ENCODE measurements at places on chromosomes 7 and 10.

- DNase-seq: no peak
These were observed 229.1 kb upstream of the SHH start for GRCh38 chr7:156041398-156041797.

DNA sequence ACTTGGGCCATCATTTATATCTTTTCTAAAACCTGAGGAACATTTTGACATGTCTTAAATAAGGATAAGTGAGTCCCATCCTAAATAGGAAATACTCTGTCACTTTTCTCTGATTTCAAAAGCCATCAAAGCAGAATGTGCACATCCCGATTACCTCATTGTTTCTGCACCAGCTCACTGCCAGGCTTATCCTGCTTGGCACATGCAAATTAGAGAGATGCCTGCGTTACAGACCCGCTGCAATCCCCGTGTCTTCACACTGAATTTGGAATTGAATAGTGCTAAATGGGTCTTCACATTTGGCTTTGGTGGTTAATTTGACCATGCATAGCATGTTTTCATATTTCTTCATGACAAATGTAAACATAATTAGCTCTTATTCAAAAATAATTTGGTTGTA, 279.5 kb downstream of the WDR37 start:
- DNase-seq: no peak

DNA sequence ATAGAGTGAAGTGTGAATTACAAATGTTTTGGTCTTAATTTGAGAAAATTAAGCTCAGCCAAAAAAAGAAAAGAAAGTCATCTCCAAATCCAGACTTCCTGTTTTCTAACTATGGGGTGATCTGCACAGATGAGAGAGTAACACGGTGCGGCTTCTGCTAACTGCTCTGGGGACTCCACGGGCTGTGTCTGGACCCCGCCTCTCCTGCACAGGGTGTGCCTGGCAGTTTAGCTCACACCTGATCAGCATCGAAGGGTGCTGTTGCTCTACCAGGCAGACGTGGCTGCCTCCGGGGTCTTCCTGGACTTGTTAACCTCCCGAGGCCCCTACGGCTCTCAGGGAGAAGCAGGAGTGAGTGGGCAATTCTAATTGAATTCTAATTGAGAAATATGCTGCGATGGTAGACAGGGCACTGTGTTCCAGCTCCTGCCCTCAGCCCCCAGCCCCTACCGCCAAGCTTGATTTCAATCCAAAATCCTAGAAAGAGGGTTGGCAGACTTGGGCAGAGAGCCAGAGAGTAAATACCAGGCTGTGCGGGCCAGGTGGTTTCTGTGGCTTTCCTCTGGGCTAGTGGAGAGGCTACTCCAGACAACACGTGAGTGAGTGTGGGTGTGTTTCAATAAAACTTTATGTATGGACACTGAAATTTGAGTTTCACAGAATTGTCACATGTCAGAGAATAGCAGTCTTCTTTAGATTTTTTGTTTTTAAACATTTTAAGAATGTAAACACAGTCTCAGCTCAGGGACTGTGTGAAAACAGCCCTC, 13.4 kb downstream of the SHH start:
- no peak for DNase-seq

DNA sequence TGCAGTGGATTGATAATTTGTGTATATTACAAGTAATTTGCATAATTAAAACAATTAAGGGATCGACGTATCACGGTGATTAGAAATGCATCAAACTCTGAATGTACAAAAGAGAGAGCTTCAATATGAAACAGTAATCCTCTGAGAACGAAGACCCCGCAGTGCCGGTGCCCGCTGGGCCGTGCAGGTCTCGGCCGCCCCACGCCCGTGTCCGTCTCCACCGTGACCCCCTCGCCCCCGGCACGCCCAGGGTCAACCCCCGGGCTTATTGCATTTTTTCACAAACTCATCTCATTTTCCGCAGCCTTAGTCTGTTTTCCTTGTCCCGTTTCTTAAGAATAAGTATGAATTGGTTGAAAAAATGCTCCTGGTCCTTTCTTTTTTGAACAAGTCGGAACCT, 218.6 kb downstream of the TCERG1L start:
- no peak for DNase-seq

Data from MM.1S (cell line).